Dermis microvascular lymphatic vessel endothelial cell (primary cell): ENCODE measurements at places on chromosomes 6 and 20.

- no peak for DNase-seq
Observed at GRCh38 chr20:16018881-16019280, 554.4 kb downstream of the KIF16B start.

GRCh38 chr6:45609141-45609638, 231.5 kb upstream of the SUPT3H start:
- DNase-seq = no peak

DNA sequence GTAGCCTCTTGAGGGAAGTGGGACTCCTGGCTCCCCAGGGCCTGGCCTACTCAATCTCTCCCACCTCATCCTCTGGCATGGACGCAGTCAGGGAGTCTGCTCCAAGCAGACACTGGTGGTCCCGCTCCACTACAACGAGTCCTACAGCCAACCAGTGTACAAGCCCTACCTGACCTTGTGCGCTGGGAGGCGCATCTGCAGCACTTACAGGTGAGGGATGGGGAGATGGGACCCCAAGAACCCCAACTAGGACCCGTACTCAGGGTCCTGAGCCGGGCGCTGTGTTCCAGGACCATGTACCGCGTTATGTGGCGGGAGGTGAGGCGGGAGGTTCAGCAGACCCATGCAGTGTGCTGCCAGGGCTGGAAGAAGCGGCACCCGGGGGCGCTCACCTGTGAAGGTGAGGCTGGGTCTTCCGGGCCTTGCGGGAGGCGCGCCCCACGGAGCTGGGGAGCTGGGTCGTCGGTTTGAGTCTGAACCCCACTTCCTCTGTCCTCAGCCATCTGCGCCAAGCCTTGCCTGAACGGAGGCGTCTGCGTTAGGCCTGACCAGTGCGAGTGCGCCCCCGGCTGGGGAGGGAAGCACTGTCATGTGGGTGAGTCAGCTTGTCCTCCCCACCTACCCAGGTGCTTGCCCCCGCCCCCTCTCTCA, 2.1 kb downstream of the EGFL8 start:
- DNase-seq = no peak

DNA sequence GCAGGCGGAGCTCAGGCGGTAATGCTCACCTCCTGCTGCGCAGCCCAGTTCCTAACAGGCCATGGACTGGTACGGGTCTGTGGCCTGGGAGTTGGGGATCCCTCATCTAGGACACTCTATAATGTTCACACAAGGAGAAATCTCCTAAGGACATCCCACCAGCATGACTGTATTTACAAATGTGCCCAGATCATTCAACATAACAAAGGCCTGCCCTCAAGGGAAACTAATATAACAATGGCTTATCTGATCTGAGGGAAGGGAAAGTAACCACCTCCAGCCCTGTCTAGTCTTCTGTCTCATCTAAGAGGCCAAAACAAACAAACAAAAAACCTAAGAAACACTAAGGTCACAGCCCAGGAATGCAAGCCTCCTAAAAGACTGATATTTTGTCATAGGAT, 232.8 kb downstream of the RNGTT start:
- DNase-seq = no peak

DNA sequence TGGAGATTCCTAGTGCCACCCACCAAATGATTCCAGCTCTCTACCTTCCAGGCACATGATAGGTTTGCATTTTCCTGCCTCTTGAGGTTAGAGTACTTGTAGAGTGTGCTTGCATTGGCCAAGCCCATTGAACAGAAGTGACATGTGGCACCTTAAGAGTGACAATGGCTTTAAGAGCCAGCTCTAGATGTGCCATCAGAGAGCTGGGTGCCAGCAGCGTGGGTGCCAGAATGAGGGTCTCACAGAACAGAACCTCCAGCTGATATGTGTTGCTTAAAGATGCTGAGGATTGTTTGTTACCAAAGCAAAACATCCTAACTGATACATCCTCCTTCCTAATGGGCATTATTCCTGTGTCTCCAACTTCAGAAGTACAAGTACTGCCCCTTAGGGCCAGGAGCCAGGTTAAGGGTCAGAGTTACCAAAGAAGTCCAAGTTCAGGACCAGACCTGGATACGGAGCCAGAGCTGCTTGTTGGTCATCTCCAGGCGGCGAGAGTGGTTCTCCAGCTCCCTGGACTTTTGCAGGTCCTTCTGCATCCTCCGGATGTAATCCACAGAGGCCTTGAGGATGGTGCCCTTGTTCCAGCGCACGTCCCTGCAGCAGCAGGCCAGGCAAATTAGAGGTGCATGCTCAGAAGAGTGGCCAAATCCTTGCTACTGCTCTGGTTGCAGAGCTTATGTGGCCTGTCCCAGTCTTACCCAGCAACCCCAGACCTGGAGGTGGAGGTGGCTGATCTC, 47.5 kb downstream of the MDFI start:
- no peak for DNase-seq

DNA sequence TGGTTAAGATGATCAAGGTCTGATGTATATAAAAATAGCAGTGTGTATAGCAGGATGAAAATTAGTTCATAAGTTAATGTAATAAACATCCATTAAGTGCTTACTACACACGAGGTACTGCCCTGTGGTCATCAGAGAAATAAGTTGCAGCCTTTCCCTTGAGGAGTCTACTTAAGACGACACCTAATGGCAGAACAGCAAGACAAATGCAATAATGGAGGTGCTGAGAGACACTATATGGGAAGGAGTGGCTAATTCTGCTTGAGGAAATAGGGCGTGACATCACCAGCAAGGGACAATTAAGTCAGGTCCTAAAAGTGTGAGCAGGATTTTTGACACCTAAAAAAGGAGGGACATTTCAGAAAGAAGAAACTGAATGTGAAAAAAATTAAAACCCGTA, 75.2 kb downstream of the BACH2 start:
- DNase-seq = no peak

- DNase-seq = no peak
Observed at GRCh38 chr6:50097966-50098640, 48.4 kb upstream of the DEFB112 start.

GRCh38 chr6:52161689-52162438, 24.3 kb upstream of the IL17A start:
- no peak for DNase-seq

- DNase-seq = no peak
Observed at GRCh38 chr6:106162921-106163320, 76.8 kb downstream of the PRDM1 start.

GRCh38 chr6:29005183-29005885, at the start of gene ZNF311:
Gene ZNF311, minus strand, starts transcription at chr6:29005315. Its CDS starts 1,361 bp downstream, at chr6:29003954.
- DNase-seq = peak; percentile 40

- DNase-seq = no peak
Observed at GRCh38 chr6:131776985-131777384, 30.8 kb upstream of the ENPP1 start.

DNA sequence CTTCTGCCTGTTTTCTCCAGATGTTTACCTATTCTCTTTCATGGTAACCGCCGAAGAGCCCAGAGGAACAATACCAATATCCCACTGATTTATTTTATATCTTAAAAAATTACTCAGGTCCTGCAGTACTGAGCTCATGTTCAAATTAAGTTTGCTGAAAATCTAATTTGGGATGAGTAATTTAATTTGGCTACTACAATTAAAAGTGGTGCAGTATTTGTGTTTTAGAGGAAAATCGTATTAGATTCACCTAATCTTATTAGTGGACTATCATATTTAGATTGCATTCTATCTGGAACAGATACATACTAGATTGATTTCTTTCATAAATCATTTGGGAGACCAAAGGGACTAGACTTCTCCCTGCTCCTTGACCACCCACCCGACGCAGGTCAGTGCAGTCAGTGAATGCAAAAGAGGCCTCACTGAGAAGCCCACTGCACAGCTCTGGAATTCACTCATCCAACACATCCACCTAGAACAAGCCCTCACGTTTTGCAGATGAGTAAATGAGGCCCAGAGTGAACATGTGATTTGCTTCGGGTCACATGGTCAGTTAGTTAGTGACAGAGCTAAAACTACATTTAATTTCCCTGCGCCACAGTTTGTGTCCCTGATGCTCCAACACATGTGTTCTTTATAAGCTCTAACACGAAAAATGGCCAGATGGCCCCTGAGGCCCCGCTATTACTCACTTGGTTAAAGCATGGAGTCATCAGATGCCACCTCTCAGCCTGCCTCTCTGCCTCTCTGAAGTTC, 101.8 kb downstream of the TRERF1 start:
- no peak for DNase-seq

DNA sequence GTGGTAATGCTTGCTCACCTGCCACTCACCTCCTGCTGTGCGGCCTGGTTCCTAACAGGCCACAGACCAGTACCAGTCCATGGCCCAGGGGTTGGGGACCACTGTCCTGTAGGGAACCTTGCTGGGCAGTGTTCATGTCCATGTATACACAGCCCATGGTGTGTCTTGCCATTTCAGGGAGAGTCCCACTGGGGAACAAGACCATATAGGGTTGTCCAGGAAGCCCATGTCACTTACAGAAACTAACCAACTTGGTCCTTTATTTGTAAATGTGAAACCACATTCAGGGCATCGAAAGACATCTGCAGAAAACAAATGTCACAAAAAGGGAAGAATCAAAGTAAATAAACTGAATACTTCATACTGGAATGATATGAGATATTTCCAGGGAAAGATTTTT, 179.1 kb downstream of the NFATC2 start:
- DNase-seq = no peak

DNA sequence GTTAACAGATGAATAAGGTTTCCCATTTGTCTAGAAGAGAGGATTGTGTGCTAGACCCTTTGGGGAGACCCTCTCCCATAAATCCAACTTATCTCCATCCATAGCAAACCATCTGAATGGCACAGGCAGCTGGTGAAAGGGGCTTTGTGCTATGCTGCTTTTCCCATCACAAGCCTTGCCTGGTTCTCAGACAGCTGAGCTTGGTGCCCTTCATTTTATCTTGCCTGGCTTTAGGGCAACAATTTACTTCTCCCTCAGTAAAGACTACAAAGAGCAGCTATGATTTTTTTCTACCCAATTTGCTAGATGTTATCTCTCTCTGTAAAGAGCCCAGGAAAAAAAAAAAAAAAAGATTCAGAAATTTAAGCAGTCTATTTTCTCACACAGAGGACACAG, 117.0 kb upstream of the COL21A1 start:
- no peak for DNase-seq

- no peak for DNase-seq
Observed at GRCh38 chr20:62618611-62619529, 23.4 kb upstream of the SLCO4A1 start.

- DNase-seq = no peak
Observed at GRCh38 chr6:158503846-158504245, 56.0 kb upstream of the TMEM181 start.

- no peak for DNase-seq
Observed at GRCh38 chr20:11849976-11850670, 67.6 kb upstream of the BTBD3 start.

DNA sequence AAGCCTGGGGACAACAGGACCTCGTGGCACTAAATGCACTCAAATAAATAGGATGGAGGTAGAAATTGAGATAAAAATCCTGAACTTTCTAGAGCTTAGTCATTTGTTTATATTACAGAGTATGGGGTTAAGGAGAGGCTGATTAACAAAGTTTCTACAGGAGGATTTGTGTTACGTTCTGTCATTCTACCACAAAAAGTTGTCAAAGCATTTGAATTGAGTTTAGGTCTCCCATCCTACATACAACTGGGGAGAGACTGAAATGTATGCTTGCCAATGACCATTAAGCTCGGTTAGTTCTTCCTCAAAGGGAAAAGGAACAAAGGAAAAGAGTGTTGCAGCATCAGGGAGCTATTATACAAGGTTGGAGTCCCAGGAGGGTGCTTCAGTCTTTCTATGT, 597.9 kb downstream of the COL12A1 start:
- DNase-seq = no peak

DNA sequence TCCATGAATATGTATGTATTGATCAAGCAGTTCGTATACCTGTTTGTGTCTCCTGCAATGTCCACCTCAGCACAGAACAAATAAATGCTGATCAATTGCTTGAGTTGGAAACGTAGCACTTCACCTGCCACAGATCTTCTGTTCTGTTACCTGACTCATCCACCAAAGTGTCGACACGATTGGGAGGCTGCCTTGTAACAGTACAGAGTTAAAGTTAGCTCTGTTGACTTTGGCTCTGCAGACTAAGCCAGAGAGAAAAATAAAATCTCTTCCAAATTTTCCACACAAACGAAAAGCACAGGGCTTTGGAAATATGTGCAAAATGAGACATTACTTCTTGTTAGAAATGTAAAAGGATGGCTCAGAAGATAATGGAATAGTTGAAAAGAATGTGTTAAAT, 245.4 kb downstream of the NRN1 start:
- DNase-seq = no peak

GRCh38 chr6:119612911-119613381, 263.4 kb upstream of the MAN1A1 start:
- no peak for DNase-seq

DNA sequence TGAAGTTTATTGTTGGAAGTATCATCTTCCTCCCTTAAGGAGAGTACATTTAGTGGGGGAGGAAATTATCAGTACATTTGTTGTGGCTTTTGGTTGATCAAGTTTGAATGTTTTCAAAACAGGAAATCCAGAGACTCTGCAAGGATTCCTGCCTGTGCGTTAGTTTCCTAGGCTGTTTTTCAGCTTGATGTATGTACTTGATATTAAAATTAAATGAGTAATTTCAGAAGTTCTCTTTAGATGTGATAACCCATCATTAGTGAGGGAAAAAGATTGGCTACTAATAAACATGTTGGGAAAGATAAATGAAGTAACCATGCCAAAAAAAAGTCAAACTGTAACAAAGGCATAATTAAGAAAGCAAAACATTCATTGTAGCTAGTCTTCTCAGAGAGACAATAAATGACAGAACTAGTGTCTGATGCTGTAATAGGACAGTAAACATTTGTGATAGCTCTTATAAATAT, 88.0 kb upstream of the TULP1 start:
- no peak for DNase-seq

DNA sequence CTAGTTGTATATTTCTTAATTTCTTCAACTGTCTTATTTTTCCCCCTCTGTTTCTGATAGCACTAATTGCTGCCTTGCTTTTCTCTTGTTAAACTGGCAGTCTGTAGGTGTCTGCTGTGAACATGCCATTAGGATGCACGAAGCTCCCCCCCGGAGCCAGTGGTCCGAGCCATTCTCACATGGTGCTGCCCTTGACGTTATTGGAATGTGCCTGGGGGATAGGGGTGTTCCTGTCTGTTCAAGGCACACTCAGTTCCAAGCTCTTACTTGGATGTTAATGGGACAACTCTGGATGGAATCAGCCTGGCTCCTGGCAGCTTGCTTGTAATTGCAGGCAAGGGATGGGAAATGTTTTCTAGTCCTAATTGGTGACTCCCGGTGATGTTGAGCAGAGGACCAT, 68.4 kb downstream of the RREB1 start:
- DNase-seq = no peak

DNA sequence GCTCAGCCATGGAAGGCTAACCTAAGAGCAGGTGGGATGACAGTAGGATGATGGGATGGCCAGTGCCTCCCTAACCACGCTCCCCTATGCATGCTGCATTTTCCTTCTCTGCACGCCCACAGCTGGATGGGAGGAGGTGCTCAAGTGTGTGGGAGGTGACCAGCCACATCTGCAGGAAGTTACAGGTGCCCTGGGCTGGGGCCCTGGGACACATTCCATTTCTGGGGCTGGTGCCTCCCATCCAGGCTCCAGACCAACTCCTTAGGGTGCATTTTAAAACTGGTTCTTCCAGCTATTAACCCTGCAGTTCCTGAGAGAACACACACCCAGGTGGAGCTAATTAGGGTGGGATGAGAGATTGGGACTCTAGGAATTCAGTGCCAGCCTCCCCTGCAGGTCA, 135.3 kb upstream of the ARMC2 start:
- DNase-seq = no peak

- no peak for DNase-seq
Observed at GRCh38 chr6:89100114-89100513, 17.8 kb downstream of the SRSF12 start.
